Activated T-cell treated with anti-CD3 and anti-CD28 coated beads, Interleukin-2, amount 50 U/mL, for 1 hour (primary cell): ENCODE measurements at places on chromosomes 2 and 18.

- DNase-seq = no peak
These were observed 146.0 kb downstream of the SETBP1 start for GRCh38 chr18:44826418-44827259.

DNA sequence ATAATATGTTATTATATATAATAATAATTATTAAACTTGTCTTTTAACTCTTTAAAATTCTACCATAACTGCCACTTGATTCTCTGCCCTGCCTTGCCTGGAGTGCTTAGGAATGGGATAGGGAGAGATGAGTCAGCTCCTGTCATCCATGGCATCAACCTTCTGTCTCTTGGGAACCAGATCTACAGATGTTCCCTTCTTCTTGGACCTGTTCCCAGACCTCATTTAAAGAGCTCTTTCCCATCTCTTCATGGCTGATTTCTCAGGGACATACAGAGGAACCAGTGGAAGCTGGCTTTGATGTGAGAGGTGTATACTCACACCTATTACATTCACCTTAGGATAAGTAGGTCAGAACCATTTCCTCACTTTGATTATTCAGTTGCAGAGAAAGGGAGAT is 155.3 kb upstream of the MYO3B start:
- no peak for DNase-seq

- no peak for DNase-seq
These were observed 52.8 kb upstream of the TWSG1 start for GRCh38 chr18:9281780-9282179.

DNA sequence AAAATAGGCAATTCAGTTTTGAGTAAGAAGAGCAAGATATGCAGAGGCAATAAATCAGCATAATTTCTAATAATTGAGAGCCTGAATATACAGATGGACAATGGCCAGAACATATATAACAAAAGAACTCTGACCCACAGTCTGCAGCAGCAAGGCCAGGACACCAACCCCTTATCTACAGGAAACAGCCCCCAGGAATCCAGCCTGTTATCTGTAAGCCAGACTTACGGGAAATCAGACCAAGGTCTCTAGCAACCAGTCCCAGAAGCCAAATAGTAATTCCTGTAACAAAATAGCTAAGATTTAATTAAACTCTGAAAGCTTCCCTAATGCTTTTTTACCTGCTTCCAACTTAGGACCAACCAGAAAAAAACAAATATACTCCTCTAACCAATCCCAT is 434.5 kb upstream of the GYPC start:
- no peak for DNase-seq

GRCh38 chr2:140273408-140273807 is 1493.2 kb upstream of the NXPH2 start:
- no peak for DNase-seq

GRCh38 chr2:46943881-46944798 is 28.5 kb upstream of the MCFD2 start:
- DNase-seq = peak; percentile 45

DNA sequence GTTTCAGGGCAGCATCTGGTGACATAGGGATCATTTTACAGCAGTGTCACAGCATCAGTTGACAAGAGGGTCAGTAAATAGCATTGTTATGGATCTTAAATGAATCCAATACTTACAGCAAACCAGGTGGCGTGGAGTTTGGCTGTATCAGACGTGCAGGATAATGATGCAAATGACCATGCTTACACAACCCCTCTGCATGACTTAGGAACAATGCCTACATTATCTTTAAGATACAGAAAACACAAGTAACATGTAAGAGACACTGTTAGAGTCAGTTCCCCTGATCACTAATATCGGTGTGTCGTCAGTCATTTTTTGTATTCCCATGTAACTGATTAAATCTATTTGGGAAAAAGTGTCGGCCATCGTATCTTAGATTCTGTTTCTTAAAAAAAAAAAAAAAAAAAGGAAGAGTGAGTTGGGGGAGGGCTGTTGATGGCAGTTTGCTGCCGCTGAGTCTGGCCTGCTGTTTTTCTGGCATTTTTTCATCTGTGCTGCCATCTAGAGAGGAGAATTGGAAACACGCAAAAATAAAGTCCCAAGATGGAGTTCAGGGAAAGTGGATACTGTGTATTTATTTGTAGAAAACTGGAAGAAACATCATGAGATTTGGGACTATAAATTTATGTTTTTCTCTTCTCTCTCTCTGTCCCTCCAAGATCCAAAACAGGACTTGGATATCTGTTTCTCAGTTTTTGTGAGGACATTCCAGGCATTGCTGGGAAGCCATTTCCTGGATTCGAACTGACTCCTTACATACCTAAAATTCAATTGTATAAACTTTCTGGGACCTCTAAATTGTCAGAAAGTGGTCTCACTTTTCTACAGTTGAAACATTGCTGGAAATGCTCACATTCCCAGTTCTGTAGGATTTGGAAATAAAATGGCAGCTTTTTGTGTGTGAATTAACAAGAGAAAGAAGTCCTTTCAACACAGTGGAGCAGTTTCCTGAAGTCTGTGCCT is 60.3 kb upstream of the AGPS start:
- no peak for DNase-seq

DNA sequence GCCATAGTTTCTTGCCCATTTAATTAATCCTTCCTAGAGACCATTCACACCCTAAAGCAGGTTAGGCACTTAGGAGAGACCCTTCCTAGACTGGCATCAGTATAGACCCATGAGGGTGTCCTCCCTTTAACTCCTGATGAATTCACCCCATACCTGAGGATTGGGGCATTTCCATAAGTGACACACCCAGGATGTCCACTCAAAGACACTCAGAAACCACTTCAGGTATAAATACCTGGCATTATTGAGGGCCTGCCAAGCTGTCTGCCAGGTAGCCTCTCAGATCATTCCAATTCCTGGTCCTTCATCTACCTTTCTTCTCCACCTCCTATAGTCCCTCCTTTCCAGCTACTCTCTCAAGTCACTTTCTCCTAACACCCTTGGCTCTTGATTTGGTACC is 57.5 kb upstream of the SLC14A2 start:
- no peak for DNase-seq
